ENCODE measurements at places on chromosomes 11 and 22. TPM values are rescaled to one million over a fixed set of nuclear protein-coding genes. Genes with fewer than 3 reads are reported as not detected.

DNA sequence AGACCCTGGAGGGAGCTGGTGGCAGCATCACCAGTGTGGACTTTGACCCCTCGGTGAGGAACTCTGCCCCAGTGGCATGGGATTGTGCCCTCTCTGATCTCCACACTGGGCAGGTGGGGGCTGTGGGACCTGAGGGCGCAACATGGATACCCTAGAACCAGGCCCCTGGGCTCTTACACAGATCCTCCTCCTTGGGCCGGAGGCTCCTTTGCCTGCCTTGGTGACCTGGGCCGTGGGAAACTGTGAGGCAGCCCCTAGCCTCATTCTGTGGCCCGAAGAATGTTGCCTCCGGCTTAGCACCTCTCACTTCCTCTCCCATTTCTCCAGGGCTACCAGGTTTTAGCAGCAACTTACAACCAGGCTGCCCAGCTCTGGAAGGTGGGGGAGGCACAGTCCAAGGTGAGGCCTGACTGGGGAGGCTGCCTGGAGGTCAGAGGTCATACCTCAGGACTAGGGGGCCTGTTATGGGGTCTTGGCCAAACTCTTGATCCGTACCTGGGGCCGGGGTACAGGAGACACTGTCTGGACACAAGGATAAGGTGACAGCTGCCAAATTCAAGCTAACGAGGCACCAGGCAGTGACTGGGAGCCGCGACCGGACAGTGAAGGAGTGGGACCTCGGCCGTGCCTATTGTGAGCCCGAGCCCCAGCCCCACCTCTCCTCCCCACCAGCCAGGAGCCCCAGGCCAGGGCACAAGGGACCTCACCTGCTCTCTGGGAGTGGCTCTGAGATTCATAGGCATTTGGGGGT is 12.2 kb downstream of the ATG16L2 start:
- no peak for DNase-seq

- DNase-seq, result no peak
These were observed 2.9 kb downstream of the MICAL2 start for GRCh38 chr11:12113294-12113693.

DNA sequence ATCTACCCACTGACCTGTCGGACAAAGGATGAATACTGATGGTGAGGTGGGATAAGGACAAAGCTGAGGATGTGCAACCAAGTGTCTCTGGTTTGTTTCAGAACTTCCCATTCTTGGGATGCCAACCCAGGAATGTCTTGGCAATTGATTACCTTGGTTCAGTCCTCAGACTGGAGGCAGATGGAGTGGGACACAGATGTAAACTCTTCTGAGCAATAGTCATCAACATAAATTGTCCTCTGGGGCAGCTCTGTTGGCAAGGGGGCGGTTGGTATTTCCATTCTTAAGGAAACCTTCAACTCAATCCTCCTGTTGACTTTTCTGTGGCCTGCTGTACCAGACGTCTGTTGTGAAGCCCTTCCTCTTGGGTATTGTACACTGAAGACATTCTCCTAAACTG is 6.8 kb downstream of the ABTB2 start:
- no peak for DNase-seq

- no peak for DNase-seq
These were observed 1377.4 kb downstream of the BRD1 start for GRCh38 chr22:48450188-48450825.

GRCh38 chr11:19200410-19201201 is 1.2 kb downstream of the CSRP3 start:
- peak; percentile 91 for DNase-seq

DNA sequence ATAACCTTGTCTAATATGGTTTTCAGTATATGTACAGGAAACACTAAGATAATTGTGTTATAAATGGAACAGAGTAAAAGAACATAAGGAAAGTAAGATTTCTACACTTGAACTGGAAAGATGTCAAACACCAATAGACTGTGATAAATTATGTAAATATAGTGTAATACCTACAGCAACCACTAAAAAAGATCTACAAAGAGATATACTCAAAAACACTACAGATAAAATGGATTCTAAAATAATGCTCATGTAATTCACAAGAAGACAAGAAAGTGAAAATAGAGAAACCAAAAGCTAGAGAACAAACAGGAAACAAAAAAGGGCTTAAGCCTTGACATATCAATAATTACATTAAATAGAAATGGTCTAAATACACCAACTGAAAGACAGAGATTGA is 30.9 kb downstream of the DEUP1 start:
- DNase-seq, result no peak

- DNase-seq, result no peak
These were observed 9.4 kb downstream of the CBX6 start for GRCh38 chr22:38862375-38863329.

- DNase-seq, result no peak
These were observed 396 bp downstream of the CCDC157 start for GRCh38 chr22:30357236-30357570.

GRCh38 chr22:44450503-44450902 is 47.5 kb downstream of the RTL6 start:
- DNase-seq, result peak; percentile 45

Gene ATP6V1E1
- 221 TPM for total RNA-seq

Gene LRRC56
- 2.3 TPM for total RNA-seq

Gene CLP1
- total RNA-seq, result 12.3 TPM

Gene UBASH3B
- 13.1 TPM for total RNA-seq

All from myocyte (in vitro differentiated cells).